Hindlimb muscle (tissue), 1 donor: ENCODE measurements at places on chromosomes 2 and 18.

- DNase-seq: no peak
These were observed 21.0 kb downstream of the MROH2A start for GRCh38 chr2:233799087-233799665.

- DNase-seq: no peak
These were observed 694.2 kb downstream of the EPHA4 start for GRCh38 chr2:220877897-220878296.

GRCh38 chr18:79630281-79631095, 49.1 kb upstream of the CTDP1 start:
- DNase-seq: no peak

DNA sequence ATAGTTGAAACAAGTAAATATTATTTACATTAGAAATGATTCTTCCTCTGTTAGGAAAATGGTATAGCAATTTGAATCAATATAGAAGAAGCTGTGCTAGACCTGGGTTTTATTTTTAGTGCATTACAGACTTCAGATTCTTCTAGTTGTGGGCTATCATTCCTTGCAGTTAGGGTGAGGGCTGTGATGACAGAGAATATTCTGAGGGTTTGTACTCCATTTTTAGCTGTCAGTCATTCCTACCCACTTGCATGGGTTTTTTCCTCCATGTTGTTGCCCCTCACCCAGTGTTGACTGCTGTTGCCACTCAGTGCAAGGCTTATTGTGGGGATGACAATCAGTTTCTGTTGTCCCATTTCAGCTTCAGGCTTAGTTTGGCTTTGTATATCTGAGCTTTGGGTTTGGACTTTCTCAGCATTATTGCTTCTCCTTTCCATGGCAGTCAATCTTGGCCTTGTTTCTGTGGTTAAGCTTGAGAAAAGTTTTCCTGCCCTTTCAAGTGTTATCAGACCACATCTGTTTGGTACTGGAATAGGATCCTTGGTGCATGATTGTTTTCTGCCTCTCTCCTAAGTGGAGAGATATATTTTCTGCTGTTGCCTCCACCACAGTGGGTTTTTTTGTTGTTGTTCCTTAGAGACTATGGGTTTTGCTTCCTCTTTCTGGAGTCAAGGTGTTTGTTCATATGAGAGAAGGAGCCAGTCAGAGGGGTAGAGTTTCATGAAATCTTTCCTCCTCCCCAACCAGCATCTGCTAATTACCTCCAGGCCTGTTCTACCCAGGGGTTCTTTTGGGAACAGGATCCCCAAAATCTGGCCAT, 312.7 kb upstream of the CWC22 start:
- DNase-seq: no peak

DNA sequence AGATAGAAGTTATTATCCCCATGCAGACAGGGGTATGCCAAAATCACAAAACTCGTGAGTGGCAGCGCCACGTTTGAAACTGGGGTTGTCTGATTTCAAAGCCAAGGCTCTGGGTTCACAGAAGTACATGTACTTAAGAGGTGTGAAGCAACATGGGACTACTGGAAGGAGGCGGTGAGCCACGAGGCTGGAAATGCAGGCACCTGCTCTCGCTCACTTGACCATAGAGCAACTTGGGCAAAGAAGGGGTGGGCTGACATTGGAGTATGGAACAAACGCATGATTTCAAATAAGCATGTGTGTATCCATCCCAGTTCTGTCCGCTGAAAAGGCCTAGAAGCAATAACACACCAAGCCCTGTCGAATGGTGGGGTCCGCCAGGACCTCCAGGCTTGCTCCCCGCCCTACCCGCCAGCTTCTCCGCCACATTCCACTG, 593 bp upstream of the ACTR2 start:
- no peak for DNase-seq

- no peak for DNase-seq
These were observed 1.9 kb downstream of the DNMT3A start for GRCh38 chr2:25339791-25340180.

DNA sequence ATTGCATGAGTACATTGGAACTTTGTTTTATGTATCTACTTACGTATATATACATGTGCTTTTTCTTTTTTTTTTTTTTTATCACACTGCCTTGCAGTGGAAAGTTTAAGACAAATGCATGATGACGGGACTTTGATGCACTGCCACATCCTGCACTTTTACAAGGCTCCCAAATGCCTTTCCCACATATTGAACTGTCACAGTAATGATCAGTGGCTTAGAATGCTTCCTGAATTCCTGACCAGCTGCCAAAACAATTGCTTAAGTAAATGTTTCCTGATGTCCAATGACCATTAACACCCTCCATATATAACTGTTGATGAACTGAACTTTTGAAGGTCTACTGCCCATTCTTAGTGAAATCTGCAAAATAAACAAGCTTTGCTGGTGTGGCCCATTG, 60.2 kb downstream of the LYPD6B start:
- DNase-seq: no peak

DNA sequence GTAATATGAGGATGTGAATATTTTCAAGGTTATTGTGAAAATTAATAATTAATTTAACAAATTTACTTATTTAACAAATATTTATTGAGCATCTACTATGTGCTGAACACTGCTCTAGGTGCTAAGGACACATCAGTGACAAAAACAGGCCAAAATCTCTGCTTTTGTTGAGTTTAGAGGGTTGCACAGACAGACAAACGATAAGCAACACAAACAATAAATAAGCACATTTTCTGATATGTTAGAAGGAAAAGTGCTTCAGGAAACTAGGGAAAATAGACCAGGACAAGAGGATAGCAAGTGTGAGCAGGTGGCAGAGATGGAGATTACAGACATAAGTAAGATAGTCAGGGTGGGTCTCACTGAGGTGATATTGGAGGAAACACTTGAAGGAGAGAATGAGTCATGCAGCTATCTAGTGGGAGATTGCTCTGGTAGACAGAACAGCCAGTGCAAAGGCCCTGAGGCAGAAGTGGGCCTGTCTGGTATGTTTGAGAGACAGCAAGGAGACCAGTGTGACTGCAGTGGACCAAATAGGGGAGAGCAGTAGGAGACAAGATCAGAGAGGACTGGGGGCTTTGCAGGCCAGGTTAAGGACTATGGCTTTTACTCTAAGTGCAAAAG, 38.3 kb downstream of the SFXN5 start:
- no peak for DNase-seq

GRCh38 chr2:239285932-239286230, 114.9 kb downstream of the HDAC4 start:
- DNase-seq: no peak

GRCh38 chr2:237670641-237671040, 43.3 kb downstream of the LRRFIP1 start:
- peak; percentile 81 for DNase-seq

DNA sequence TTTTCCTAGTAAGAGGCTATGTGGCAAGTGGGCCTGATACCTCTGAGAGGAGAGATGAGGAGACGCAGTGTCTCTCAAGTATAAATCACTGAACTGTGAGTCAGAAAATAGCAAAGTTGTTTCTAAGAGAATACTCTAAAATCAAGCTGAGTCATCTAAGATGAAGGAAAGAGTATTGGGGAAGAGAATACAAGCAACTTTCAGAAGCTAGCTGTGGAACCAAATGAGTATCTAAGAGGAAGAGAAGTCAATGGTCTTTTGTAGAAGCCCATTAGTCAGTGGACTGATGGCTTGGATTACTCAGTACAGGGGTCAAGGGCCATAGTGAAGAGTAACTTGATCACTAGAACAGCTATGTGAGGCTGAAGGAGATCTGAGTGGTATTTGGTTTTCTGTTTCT, 2.7 kb upstream of the DCC start:
- no peak for DNase-seq
